CD4-positive, alpha-beta T cell treated with Interferon gamma for 1 hour (primary cell): ENCODE measurements at places on chromosomes 2 and 18.

DNA sequence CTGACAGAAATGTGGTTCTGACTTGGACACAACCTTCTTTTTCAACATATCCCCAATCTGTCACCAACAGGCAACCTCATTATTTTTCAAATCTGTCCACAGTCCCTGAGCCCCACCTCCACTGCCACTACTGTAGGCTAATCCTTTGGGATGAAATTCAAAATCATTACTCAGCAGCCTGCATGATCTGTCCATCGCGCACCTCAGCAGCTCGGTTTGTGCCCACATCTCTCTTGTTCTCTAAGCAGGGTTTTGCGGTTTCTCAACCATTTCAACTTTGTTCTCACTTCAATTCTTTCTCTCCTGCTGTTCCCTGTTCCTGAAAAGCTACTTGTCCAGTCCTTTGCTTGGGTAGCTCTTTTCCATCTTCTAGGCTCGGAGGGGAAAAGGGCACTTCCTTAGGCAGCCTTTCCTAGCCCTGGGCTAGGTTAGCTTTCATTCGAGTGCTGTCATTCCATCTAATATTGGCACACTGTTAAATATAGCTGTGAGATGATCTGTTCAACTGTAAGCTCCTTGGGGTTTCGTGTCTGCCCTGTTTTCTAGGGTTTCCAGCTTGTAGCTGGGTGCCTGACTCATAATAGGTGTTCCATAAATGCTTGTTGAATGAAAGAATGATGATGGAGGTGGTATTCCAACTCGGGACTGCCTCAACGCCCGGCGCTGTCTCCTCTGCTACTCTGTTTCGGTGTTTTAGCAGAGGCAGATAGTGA is 653 bp upstream of the ANKAR start:
- DNase-seq, result no peak

DNA sequence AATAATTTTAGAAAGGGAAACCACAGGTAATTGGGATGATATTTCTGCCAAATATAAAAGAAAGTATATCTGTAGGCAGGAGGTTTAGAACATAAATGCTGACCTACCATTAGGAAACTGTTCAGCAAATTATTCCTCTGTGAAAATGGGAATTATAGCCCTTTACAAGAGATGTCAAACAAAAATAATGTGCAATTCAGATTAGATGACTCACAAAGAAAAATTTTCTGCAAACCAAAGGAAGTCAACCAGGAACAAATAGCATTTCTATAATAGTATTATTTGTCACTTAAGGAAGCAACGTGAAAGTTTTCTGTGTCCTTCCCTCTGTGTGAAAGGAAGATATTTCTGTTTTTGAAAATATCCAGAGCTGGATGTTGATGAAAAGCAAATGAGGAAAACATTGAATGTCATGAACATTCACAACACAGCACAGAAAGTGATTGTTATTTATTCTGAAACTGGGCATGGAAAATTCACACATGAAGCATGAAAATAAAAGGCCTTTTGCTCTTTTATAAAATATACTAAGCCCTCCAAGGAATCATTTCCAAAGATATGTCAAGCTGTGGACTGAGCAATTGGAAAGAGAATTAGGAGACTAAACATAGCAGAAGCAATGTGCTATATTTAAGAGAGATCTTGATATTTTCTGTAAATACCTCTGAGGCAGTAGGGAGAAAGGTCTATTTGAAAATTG is 57.9 kb upstream of the SPHKAP start:
- DNase-seq, result no peak

- no peak for DNase-seq
Measured at GRCh38 chr2:72757177-72757775, 68.6 kb downstream of the EXOC6B start.

DNA sequence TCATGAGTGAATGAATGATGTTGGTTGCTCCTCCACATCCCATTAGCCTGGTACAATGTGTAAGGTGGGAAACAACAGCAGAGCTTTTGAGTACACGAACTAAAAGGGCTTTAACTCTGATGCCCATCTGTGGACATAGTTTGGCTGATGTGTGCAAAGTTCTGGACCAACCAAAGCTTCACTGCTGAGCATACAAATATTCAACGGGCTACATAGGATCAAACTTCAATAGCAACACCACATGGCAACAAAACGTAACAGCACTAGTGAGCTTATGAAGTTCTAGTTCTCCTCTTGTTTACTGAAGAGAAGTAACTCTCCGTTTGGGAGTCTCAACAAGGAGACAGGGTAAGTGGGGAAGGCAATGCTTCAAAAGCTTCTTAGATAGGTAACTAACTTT is 20.4 kb downstream of the STAM2 start:
- no peak for DNase-seq

- no peak for DNase-seq
Measured at GRCh38 chr2:180781276-180781675, 199.1 kb upstream of the UBE2E3 start.

GRCh38 chr2:88698027-88698413 is 6.5 kb downstream of the RPIA start:
- DNase-seq, result no peak

DNA sequence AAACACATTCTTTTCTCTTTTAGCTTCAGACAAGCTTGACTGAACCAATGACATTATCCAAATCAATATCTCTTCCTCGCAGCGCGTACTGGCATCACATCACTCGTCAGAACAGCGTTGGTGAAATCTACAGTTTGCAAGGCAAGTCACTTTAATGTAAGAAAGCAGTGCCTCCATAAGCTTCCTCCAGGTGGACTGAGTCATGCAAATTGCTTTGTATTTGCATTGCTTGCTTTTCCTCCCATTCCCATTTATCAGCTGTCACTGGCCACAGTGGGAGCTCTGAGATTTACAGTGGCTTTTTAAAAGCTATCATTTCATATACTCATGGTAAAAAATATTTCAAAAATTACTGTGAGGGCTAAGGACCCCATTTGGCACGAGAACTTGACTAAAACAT is 189.9 kb downstream of the CD226 start:
- no peak for DNase-seq
